Activated T-helper 1 cell treated with Interleukin-2 at 50 U/mL for 16 hours (primary cell): ENCODE measurements at places on chromosomes 3 and 15.

DNA sequence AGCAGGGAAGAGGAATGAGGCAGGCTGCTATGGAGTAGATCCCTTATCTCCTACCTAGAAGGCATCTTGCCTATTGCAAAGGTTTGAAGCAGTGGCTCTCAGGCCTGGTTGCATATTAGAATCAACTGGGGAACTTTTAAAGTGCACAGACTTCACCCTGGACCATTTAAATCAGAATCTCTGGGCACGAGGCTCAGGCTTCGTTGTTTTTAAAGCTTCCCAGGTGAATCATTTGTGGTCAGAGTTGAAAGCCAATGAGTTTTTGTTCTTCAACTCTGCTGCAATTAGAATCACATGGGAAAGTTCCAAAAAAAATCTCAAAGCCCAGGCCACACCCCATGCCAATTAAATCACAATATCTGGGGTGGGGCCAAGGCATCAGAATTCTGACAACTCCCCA, 773.1 kb downstream of the AGBL1 start:
- no peak for DNase-seq

DNA sequence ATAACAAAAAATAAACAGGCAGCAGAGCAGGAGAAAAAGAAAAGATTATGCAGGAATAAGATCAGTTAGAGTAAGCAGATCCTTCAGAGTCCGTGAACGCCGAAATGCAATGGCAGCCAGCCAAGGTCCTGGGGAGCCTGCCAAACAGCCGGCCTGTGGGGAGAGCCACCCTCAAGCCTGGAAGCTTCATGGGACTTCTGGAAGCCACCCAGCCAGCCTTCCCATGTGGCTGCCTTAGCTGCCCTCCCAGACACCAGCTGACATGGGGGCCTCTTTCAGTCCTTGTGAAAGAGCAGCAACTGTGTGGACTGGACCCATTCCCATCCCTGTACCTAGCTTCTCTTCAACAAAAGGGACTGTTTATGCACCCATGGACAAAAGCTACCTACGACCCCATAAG, 64.9 kb upstream of the RAD18 start:
- no peak for DNase-seq

DNA sequence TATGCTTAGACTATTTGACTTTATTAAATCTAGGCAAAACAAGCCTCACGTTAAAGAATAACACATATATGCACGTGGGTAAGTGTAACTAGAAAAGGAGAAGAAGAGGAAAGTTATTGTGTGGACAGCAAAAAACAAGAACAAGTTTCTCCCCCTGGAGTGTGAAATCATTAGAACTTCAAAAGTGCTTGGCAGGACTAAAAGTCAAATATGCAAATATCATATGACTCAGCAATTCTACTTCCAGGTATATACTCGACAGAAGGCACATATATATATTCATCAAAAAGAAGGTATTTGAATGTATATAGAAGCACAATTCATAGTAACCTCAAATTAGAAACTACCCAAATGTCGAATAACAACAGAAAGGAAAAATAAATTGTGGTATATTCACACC, 68.9 kb upstream of the STXBP5L start:
- no peak for DNase-seq

- no peak for DNase-seq
Measured at GRCh38 chr15:36401586-36401966, 177.8 kb upstream of the CDIN1 start.

- DNase-seq, result no peak
Measured at GRCh38 chr15:95684693-95685115, 645.8 kb upstream of the NR2F2 start.
